Large intestine (tissue), 12 donors: ENCODE measurements at places on chromosomes 12 and 14. TPM values are rescaled to one million over a fixed set of nuclear protein-coding genes. Genes with fewer than 3 reads are reported as not detected.

DNA sequence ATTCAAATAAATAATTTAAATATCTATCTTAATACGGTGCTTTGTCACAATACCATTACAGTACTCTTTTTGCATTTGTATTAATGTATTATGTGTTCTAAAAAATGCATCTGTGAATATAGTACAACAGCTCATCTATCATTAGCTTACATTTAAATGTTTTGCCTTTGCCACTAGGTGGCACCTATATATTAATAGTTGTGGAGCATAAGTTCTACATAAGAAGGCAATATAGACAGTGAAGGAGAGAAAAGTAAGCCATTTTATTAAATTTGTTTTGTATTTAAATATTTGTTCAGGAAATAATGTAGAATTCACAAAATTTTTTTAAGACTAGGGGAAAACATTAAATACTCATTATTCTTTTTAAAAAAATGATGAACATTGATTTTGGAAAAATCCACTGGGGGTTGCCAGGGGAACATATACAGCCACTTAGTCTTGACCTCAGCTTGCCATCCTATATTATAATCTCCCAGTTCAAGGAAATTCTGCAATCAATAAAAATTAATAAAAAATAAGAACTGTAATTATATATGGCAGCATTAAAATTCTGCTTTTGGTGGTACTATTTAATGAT, 9.8 kb downstream of the CCER1 start:
- DNase-seq = no peak

DNA sequence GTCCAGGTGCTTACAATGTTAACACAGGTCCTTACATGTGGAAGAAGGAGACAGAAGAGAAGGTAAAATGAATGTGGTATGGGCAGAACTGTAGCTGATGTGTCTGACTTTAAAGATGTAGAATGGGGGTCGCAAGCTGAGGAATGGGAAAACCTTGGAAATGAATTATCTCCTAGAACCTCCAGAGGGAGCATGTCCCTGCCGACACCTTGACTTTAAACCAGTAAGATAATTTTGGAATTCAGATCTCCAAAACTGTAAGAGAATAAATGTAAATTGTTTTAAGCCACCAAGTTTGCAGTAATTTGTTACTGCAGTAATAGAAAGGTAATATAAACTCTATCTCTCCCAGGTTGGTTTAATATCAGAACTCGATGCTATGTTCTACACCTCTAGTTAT, 80.1 kb upstream of the ALG10 start:
- no peak for DNase-seq

- DNase-seq = no peak
These were observed 261.0 kb downstream of the DACT1 start for GRCh38 chr14:58898655-58899316.

DNA sequence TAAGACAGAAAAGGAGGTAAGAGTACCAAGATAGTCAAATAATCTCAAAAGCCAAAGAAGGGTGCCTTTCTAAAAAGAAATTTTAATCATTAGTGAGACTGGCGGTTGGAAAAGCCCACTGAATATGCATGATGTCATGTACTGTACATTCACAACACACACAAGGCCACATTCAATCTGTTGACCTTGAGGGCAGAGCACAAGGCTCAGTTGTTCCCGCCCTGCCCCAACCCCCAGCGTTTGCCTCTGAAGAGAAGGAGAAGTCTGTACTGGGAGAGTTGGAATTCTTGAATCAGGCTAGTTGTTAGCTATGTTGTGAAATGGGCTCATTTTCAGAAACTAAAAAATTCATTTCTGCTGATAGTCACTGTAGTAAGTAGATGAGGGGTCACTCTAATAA, 50.2 kb upstream of the NID2 start:
- DNase-seq = peak; percentile 32

GRCh38 chr14:22664261-22664660, 20.1 kb upstream of the OR6J1 start:
- DNase-seq = peak; percentile 50

DNA sequence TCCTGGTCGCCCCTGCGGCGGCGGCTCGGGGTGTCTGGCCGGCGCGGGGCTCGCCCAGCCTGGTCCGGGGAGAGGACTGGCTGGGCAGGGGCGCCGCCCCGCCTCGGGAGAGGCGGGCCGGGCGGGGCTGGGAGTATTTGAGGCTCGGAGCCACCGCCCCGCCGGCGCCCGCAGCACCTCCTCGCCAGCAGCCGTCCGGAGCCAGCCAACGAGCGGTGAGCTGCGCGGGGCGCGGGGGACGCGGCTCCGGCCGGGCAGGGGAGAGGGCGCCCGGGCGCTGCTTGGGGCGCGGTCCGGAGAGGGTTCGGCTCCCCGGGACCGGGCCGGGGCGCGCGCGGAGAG, at the start of gene LGALS3:
LGALS3 (plus strand) TSS at position 167 of the 342 bp plus-strand sequence. CDS start 8,122 bp downstream, outside the sequence.
- no peak for DNase-seq

- no peak for DNase-seq
These were observed 101.0 kb downstream of the RALGAPA1 start for GRCh38 chr14:35708062-35708461.

DNA sequence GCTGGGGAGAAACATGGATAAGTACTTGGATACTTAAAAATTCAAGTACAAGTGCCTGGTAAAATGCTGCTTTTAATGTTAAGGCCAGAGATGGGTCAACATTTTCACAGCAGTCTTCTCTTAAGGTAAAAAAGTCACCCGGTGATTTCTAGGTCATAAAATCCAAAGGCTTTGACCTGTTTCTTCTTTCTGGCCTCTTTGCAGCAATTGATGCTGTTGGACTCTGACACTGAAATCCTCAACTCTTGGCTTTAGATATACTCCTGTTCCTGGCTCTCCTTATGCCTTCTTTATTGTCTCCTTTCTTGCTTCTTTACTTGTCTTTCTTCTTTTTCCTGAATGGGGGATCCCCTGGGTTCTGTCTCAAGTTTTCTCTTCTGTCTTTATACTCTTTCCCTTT, 189.2 kb downstream of the SSPN start:
- DNase-seq = peak; percentile 66

GRCh38 chr12:25792031-25792430, 166.5 kb upstream of the RASSF8 start:
- no peak for DNase-seq

DNA sequence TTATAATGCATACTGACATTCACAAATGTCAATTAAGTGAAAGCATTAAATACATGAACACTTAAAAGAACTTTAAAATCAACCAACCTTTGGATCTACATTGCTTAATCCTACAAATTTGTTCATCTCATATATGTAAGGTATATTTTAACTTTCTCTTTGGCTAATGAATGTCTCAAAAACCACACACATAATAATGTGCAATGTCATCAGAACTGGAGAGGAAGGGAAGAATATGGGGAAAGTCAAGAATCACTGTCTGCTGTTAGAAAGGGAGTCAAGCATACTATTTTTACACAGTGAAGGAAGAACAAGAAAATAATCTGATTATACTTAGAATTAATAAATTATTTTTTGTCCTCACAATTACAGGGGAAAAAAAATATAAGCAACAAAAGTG, 4.9 kb downstream of the GMFB start:
- peak; percentile 20 for DNase-seq

- peak; percentile 88 for DNase-seq
These were observed at the start of gene MLH3 for GRCh38 chr14:75050852-75051555. Gene MLH3 (minus strand): TSS chr14:75051467. CDS start chr14:75049655, 1,812 bp downstream.

SSPN gene
- 11.5 TPM for polyA plus RNA-seq
